ENCODE measurements at places on chromosomes 7 and 10. TPM values are rescaled to one million over a fixed set of nuclear protein-coding genes. Genes with fewer than 3 reads are reported as not detected.

Gene SPDYE6
- total RNA-seq = not detected

Gene ZP3
- 1.4 TPM for total RNA-seq

Gene CRPPA
- 3.9 TPM for total RNA-seq

Gene TMEM178B
- 3.9 TPM for total RNA-seq

Gene NRCAM
- 9.3 TPM for total RNA-seq

Gene SDK1
- 4.2 TPM for total RNA-seq

- H3K4me3 ChIP-seq = no peak overlapping the region
- H3K4me1 ChIP-seq = no peaks in the 10 kb centered on the region
- H3K27ac ChIP-seq = no peak overlapping the region
- no peak for DNase-seq
- H3K27me3 ChIP-seq = no peaks in the 10 kb centered on the region
These were observed 78.3 kb downstream of the ST8SIA6 start for GRCh38 chr10:17375936-17376584.

- no peak overlapping the region for H3K27ac ChIP-seq
- no peak overlapping the region for H3K4me3 ChIP-seq
- peak; percentile 80 for DNase-seq
- no peaks in the 10 kb centered on the region for H3K36me3 ChIP-seq
- no peaks in the 10 kb centered on the region for H3K27me3 ChIP-seq
- no peaks in the 10 kb centered on the region for H3K4me1 ChIP-seq
These were observed 211.6 kb downstream of the SFMBT2 start for GRCh38 chr10:7199152-7199760.

DNA sequence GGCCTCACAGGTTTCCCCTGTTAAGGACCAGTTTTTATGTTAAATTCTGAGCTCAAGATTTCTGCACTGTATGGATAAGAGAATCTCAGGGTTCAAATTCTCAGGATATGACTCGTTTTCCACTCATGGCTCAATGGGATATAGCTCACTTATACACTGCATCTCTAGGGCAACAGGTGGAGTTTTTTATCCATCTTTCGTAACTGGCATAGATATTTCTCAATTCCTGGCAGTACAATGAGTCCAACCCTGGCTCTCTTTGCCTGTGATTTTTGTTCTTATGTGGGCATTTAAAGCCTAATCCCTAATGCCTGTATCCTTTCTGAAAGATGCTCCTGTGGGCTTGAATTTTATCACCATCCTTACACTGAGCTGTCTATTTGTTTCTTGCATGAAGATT, 7.6 kb downstream of the CCDC172 start:
- no peak overlapping the region for H3K27ac ChIP-seq
- H3K27me3 ChIP-seq = no peaks in the 10 kb centered on the region
- no peak for DNase-seq
- H3K4me3 ChIP-seq = no peak overlapping the region
- H3K4me1 ChIP-seq = no peaks in the 10 kb centered on the region
- no peaks in the 10 kb centered on the region for H3K36me3 ChIP-seq

GRCh38 chr10:95352684-95353083, 61.9 kb upstream of the PDLIM1 start:
- DNase-seq = no peak
- H3K27me3 ChIP-seq = no peaks in the 10 kb centered on the region
- no peak overlapping the region for H3K27ac ChIP-seq
- no peaks in the 10 kb centered on the region for H3K36me3 ChIP-seq
- H3K4me1 ChIP-seq = no peaks in the 10 kb centered on the region

DNA sequence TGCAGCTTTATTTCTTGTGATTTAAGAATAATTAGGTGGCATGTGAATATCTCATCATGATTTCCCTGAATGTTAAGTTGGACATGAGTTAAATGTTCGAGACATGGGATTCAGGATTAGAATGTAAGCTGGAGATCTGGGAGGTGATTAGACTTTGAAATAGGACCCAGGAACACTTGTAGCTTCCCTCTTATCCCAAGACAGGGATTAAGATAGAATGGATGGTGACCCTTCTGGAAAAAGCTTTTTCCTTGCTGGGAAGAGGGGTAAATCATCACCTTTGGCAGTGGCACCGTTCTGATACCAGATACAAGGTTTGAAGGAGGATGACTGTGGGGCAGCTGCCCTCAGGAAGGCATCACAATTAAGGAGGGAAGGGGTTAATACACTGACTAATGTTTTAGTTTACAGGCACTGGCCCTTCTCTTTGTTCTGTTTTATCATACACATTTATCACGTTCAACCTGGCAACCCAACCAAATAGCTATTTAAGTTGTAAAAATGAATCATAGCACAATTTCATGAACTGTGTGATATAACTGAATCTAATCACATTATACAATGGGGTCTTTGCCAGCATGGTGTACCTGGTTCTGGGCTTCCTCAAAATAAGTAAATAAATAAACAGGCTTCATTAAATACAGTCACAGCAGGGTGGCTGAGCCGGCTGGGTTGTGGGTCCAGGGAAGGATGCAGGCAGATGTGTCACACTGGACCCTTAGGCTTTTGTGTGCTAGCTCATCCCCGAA, 212.7 kb downstream of the LRMDA start:
- no peak overlapping the region for H3K27ac ChIP-seq
- no peaks in the 10 kb centered on the region for H3K4me1 ChIP-seq
- no peak for DNase-seq
- H3K27me3 ChIP-seq = peaks cover 13% of the 10 kb centered on the region

DNA sequence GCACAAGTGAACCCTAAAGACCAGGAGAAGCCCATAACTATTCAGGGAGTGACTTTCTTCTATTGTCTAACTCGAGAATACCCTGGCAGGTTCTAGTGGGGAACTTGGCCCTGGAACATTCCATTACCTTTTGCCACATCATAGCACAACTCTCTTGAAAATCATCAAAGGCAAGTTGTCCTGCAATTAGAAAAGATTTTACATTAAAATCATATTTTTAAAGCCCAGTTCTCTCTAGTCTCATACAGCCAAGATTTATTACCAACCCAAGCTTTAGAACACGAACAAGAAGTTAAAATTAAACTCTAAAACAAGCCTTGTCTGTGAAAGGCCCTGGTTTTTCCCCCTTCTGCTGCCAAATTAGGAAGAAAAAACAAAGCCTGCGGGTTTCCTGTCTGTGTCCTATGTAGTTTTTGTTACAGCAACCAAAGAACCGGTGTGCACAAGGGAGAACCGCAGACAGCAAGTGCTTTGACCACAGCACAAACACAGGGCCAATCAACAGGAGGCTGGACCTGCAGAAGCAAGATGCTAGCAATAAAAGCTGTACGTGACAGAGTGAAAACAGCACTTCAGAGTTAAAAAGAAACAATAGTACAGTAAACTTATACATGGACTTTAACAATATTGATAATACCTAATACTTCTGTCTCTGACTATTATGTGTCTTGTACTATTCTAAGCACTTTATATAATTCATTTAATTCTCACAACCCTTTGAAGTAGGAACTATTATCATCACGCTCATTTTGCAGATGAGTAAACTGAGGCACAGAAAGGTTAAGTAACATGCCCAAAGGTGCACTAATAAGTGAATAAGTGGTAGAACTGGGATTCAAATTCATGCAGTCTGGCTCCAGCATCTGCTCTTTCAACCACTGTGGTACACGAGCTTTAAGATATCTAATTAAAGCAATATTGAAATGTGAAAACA, 65.8 kb downstream of the STK17A start:
- peak; percentile 97 for DNase-seq
- peaks cover 67% of the 10 kb centered on the region for H3K4me1 ChIP-seq
- peak overlapping the region; percentile 99 for H3K27ac ChIP-seq
- no peaks in the 10 kb centered on the region for H3K27me3 ChIP-seq
- no peaks in the 10 kb centered on the region for H3K36me3 ChIP-seq

DNA sequence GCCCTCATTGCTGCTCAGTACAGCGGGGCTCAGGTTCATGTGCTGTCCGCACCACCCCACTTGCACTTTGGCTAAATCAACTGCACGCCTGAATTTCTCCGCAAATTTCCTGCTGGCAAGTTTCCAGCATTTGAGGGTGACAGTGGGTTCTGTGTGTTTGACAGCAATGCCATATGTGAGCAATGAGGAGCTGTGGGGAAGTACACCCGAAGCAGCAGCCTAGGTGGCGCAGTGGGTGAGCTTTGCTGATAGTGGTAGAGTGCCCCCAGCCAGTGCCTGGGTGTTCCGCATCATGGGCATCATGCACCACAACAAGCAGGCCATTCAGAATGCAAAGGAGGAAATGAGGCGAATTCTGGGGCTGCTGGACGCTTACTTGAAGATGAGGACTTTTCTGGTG, 103.9 kb upstream of the POT1 start:
- H3K4me1 ChIP-seq = no peaks in the 10 kb centered on the region
- H3K27me3 ChIP-seq = no peaks in the 10 kb centered on the region
- DNase-seq = no peak
- no peaks in the 10 kb centered on the region for H3K36me3 ChIP-seq
- H3K4me3 ChIP-seq = no peak overlapping the region
